Activated T-helper 1 cell treated with anti-CD3 and anti-CD28 coated beads, Interleukin-12 subunit alpha, Interleukin-12 subunit beta, Interleukin-2, Interleukin-4 antibody, amounts not matched to agents 30 ng/mL and 10 ng/mL and 1 ng/mL, durations not matched to agents 14 hours and 24 hours and 36 hours (primary cell): ENCODE measurements at places on chromosomes 5 and 9. TPM values are rescaled to one million over a fixed set of nuclear protein-coding genes. Genes with fewer than 3 reads are reported as not detected.

SHOC1 gene
- not detected in 2 replicates for total RNA-seq

SLC36A3 gene
- not detected in 2 replicates for total RNA-seq

SREK1IP1 gene
- total RNA-seq: 29.4 and 31.7 TPM in 2 replicates

RANBP3L gene
- not detected in 2 replicates for total RNA-seq

THOC3 gene
- 94.2 and 100 TPM in 2 replicates for total RNA-seq

ORM2 gene
- total RNA-seq: not detected in 2 replicates

DMRTA1 gene
- not detected in 2 replicates for total RNA-seq

WNK2 gene
- total RNA-seq: 2.2 and 3.0 TPM in 2 replicates

PCDHB4 gene
- not detected in 2 replicates for total RNA-seq

GRCh38 chr9:114214686-114215414 is 59.5 kb downstream of the COL27A1 start:
- DNase-seq: no peak

GRCh38 chr5:60374409-60374808 is 325.6 kb downstream of the DEPDC1B start:
- DNase-seq: no peak

DNA sequence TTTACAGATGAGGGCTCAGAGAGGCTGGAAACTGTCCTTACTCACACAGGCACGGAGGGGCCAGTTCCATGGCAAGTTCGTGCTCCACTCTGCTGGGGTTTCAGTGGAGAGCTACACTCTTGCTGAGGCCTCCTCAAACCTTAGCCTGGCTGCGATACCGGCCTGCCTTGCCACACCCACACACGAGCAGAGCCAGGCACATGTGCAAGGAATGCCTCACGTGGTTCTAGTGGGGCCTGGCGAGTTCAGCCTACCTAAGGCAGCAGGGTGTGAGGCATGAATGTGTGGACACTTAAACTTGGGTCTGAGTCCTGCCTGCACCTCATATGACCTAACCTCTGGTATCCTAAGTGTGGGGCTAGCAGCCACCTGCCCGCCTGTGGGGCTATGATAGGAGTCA is 21.5 kb upstream of the PRDM12 start:
- DNase-seq: no peak

- no peak for DNase-seq
These were observed 285.3 kb downstream of the ZNF608 start for GRCh38 chr5:124461157-124461556.

- DNase-seq: no peak
These were observed 2253.1 kb upstream of the C9orf72 start for GRCh38 chr9:29826421-29826820.

GRCh38 chr5:150596826-150597225 is 43.6 kb upstream of the SYNPO start:
- DNase-seq: no peak

DNA sequence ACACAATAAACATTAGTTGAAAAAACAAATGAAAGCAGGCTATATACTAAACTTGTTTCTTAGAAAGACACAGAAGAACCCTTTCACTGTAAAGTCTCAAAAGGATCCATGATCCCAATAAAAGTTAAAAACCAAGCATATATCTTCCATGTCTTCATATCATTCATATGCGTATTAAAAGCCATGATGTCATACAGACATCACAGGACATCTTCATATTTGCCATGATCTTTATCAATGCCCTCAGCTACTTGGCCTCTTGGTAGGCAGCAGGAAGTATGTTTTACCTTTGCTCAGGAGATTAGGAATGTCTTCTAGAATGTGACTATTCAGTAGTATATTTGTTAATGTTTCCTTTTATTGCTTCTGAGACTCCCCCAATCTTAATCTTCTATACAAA is 16.8 kb downstream of the AP3B1 start:
- no peak for DNase-seq

GRCh38 chr5:57692582-57693487 is 210.2 kb upstream of the ACTBL2 start:
- no peak for DNase-seq
